ENCODE measurements at places on chromosomes 7 and 10. TPM values are rescaled to one million over a fixed set of nuclear protein-coding genes. Genes with fewer than 3 reads are reported as not detected.

Gene RHOBTB1
- 18.9 TPM for total RNA-seq

Gene AMZ1
- 0.54 TPM for total RNA-seq

Gene CYP26A1
- not detected for total RNA-seq

Gene ATRNL1
- total RNA-seq: 0.18 TPM

Gene BLNK
- not detected for total RNA-seq

Gene SPDYE9
- total RNA-seq: not detected

Gene EBF3
- 0.36 TPM for total RNA-seq

Gene CHST12
- 4.7 TPM for total RNA-seq

Gene ATP6V0A4
- total RNA-seq: 0.18 TPM

Gene GBX1
- total RNA-seq: not detected

Gene ASB10
- total RNA-seq: not detected

Gene NCF1
- total RNA-seq: not detected

Gene CCDC136
- 8.3 TPM for total RNA-seq

Gene PDZD8
- 22.5 TPM for total RNA-seq

Gene HHEX
- total RNA-seq: 4.4 TPM

Gene PSMA2
- 138 TPM for total RNA-seq

Gene BTBD16
- not detected for total RNA-seq

Data from IMR-90 (cell line).